Fibroblast of skin of left quadriceps (primary cell): ENCODE measurements at places on chromosomes 5 and 9.
A peak's percentile ranks its signal among the peaks of the same experiment; 100 is the strongest.

DNA sequence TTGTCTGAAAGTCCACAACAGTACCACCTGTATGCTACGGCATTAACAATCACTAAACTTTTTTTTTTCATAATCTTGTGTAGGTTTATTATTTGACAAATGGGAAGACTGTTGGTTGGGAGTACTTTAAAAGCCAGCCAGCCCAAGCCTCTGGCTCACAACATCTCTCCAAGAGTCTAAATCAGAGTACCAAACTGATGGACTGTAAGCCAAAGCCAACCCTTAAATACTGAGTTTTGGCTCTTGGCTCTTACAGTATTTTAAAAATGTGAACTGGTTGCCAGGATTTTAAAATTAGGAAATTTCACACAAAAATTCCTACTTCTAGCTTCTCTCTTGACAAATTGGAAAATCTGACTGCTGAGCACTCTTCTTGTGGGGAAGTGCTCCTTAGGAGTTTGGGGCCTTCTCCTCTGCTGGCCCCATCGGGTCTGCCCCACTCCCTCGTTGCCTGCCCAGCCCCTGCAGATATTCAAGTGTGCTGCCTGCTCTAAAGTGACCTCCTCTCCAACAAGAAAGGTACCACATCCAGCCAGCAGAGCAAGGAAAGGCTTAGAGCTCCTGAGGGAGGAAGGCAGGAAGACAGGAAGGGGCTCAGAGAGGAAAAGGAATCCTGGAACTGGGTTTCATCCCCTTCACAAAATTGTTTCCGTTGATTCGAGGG is 21.8 kb upstream of the TMOD1 start:
- DNase-seq = no peak

- DNase-seq = peak; percentile 14
Observed at GRCh38 chr5:37918424-37918823, 78.6 kb upstream of the GDNF start.

GRCh38 chr9:112884101-112884500 is 6.6 kb downstream of the SLC46A2 start:
- DNase-seq = no peak

DNA sequence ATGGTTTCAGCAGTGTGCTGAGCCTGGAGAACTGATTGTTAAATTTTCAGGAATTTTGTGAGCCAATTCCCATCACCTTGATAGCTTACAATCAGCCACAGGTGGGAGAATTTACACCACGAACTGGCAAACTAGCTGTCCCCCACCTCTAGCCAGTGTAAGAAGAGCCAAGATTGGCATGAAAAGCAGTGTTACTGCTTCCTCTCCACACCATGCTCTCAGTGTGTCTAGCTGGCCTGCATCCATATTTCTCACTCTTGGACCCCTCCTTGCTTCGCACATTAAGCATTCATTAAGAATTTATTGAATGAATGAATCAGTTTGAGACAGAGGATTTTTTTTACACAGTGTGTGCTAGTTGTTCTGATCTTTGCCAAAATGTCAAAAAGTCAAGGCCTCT is 36.7 kb upstream of the MAN2A1 start:
- DNase-seq = no peak

- peak; percentile 37 for DNase-seq
Observed at GRCh38 chr9:81685763-81686613, 3.4 kb downstream of the TLE1 start.
